ENCODE measurements at places on chromosomes 12 and 14. TPM values are rescaled to one million over a fixed set of nuclear protein-coding genes. Genes with fewer than 3 reads are reported as not detected.

The KCNMB4 gene
- under 0.01 TPM for total RNA-seq

The ADGRD1 gene
- not detected for total RNA-seq

The PRDM4 gene
- total RNA-seq: 18.7 TPM

The ASB2 gene
- 0.78 TPM for total RNA-seq

The LTB4R gene
- 0.48 TPM for total RNA-seq

The C1QL4 gene
- 3.3 TPM for total RNA-seq

The NRL gene
- total RNA-seq: 1.5 TPM

The ZFHX2 gene
- total RNA-seq: not detected

The TC2N gene
- total RNA-seq: not detected

The LAG3 gene
- total RNA-seq: 0.12 TPM

The CD163 gene
- not detected for total RNA-seq

The IL31 gene
- not detected for total RNA-seq

The HAL gene
- total RNA-seq: not detected

The PIWIL1 gene
- not detected for total RNA-seq

The EID3 gene
- 0.72 TPM for total RNA-seq

The CPNE6 gene
- total RNA-seq: not detected

The DLK1 gene
- total RNA-seq: not detected

The EIF2S3B gene
- 0.29 TPM for total RNA-seq

The GLIPR1L1 gene
- not detected for total RNA-seq

The CNTN1 gene
- not detected for total RNA-seq

The OR11H6 gene
- not detected for total RNA-seq

The PTPRR gene
- total RNA-seq: 9.0 TPM

The TESPA1 gene
- total RNA-seq: under 0.01 TPM

The NTS gene
- total RNA-seq: not detected

The MRPS35 gene
- 51.0 TPM for total RNA-seq

The C12orf43 gene
- 11.3 TPM for total RNA-seq

The IFNG-AS1 gene
- total RNA-seq: not detected

The RASAL1 gene
- not detected for total RNA-seq

The MYO1A gene
- not detected for total RNA-seq

The RAB35 gene
- total RNA-seq: 16.6 TPM

The HSPB8 gene
- total RNA-seq: 2.9 TPM

The DHRS2 gene
- total RNA-seq: 7.1 TPM

The CLEC7A gene
- not detected for total RNA-seq

The GYS2 gene
- total RNA-seq: not detected
